SJSA1 (cell line): ENCODE measurements at places on chromosomes 13 and 19.

GRCh38 chr13:103099722-103100293 lies 33.6 kb upstream of the SLC10A2 start:
- DNase-seq = no peak

DNA sequence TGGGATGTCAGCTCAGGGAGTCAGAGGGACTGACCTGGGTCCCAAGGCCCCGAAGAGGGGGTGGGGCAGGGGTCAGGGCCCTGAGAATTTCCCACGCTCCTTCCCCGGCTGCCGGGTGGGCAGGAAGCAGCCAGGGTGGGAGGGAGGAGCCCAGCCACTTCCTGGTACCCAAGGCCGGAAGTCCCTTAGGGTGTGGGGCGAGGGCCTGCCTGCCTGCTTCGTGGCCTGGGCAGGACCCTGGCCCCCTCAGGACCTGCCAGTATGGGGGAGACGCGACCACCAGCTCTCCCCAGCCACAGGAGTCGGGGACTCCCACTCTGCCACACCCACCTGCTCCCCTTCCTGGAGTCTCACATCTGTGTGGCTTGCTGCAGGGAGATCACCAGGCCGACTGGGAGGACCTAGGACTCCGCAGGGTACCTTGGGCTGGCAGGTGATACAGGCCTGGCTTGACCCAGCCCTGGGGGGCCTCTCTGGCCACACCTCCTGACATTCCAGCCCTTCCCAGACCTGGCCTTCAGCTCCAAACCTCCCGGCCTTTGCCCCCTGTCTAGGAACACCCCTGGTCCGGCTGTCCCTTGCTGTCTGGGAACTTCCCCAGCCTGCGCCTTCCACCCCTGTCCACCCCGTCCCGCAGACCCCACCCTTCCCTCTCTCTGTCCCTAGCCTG lies 9.8 kb upstream of the CIRBP start:
- DNase-seq = peak; percentile 83

GRCh38 chr19:44757057-44757734 lies 8.7 kb downstream of the BCL3 start:
- no peak for DNase-seq

- DNase-seq = no peak
Measured at GRCh38 chr19:18507021-18507726, 14.7 kb downstream of the ELL start.

GRCh38 chr13:99620806-99621205 lies 119.5 kb downstream of the TM9SF2 start:
- no peak for DNase-seq

DNA sequence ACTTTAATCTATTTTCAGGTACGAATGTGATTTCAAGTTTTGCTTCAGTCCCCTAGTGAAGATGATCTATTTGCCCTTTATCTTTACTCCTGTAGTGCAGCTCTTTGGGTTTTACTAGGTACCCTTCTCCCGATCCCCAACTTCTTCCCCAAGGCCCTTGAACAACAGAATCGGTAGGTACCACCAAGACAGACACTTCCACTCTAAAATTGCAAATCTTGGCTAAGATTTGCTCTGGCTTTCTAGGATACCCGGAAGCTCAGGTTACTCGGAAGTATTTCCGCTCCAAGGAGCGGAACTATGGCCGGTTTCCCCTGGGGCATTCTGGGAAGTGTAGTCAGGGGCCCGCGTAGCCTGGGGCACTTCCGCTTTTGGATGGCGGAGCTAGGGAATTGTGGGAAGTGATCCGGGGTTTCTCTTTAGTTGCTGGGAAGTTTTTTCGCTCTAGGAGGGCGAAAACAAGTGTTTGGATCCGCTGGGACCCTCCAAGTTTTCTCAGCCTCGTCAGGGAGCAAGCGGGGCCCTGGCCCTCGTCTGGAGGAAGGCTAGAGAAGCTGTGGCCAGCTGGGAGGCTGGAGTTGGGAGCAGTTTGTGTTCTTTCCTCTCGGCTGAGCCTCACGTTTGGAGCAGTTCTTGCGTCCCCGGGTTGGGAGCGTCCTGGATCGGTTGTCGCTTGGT lies 5.1 kb upstream of the ZNF227 start:
- DNase-seq = peak; percentile 91

- DNase-seq = peak; percentile 77
Measured at GRCh38 chr19:13843104-13843921, 33.6 kb upstream of the NANOS3 start.

GRCh38 chr13:90740099-90740498 lies 607.4 kb upstream of the MIR17HG start:
- DNase-seq = no peak

- no peak for DNase-seq
Measured at GRCh38 chr19:44710483-44710882, 11.5 kb downstream of the CEACAM16 start.

- no peak for DNase-seq
Measured at GRCh38 chr13:72508392-72508791, 219.0 kb downstream of the MZT1 start.

DNA sequence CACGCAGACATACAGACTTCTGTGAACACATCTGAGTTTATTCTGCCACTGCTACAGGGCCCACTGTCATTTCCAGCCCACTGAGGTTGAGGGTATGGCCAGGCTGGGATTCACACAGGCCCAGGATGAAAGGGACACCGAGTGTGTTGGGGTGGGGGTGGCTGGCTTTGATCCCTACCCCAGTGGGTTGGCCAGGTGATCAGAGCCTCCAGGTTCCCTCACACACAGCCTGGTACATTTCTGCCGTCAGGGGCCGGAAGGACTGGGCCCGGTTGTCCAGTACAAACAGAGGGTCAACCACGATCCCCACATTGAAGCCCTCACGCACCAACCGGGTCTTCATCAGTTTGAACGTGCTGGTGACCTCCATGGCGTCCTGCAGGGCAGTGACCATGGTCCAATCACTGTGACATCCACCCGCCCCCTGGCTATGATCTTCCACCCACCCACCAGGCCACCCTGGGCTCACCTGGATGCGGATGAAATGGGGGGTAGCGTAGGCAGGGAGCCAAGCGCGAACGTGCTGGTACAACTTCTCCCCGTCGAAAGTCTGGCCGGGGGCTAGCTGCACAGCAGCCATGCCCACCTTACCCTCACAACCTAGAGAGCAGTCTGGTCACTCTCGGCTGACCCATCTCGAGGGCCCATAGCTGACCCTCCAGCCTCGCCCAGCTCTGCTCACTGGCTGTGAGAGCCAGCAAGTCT lies 13.3 kb downstream of the SLC27A5 start:
- no peak for DNase-seq

GRCh38 chr13:31909864-31910551 lies 121.6 kb upstream of the FRY start:
- DNase-seq = peak; percentile 21

- no peak for DNase-seq
Measured at GRCh38 chr13:93309886-93310523, 83.4 kb downstream of the GPC6 start.

DNA sequence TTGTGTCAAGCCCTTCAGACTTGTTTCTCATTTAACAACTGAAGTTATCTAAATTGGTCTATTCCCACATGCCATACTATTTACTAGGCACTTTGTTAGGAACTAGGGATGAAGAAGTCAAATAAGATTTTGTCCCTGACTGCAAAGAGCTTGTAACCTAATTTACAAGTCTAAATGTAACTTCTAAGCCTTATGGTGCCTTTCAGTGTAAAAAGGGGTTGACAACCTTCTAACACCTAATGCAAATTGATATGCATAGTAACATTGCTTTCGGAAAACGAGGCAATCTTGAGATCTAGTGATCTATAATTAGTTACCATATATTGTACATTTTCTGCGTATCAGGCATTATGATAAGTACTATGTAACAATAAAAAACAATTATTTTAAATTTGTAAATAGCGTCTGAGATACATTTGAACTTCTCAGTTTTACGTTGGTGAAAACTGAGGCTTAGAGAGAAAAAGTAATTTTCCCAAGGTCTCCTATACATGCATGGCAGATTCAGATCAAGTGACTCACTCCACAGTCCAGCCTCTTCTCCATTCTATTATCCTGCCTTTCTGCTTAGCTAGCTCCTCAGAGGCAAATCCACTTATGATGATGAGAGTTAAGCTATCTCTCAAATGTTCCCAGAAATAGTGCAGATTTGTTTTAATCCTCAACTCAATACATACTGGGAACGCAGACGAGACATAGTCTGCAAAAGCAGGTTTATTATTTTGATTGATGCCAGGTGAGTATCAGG lies 764.9 kb upstream of the SLITRK5 start:
- DNase-seq = no peak

GRCh38 chr19:5719274-5719960 lies 529 bp downstream of the LONP1 start:
- peak; percentile 44 for DNase-seq
